ENCODE measurements at places on chromosomes 13 and 19. TPM values are rescaled to one million over a fixed set of nuclear protein-coding genes. Genes with fewer than 3 reads are reported as not detected.

The KCNC3 gene
- polyA plus RNA-seq: not detected

DNA sequence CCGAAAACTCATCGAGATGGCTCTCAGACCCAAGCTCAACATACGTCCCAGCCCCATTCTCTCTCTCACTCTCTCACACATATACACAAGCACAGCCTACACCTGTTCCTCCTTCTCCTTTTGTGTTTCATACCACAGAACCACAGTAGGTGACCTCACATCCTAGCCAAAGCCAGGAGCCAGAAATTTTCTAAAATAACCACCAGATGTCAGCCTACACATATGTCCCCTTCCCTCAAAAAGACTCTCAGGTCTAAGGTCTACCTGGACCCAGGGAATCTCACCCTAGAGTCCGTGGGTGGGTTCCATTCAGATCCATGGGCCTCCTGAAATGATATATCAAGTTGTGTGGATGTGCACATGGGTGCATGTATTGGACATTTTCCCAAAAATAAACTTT lies 104.2 kb upstream of the IPO5 start:
- DNase-seq: no peak

The CYP2F1 gene
- polyA plus RNA-seq: not detected

- no peak for DNase-seq
Observed at GRCh38 chr19:16721051-16721450, 1.4 kb downstream of the NWD1 start.

The TLE6 gene
- 1.5 TPM for polyA plus RNA-seq

DNA sequence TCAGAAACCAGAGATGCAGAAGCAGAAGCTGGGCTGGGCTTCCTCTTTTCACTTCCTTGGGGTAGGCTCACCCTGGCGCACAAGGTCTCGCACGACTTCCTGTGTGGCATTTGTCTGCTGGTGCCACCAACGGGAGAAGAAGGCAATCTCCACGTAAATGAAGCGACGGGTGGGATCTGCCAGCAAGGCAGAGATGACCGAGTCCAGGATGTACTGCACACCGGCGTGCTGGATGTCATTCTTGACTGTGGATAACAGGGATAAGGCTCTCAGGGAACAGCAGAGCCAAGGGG lies 1.3 kb downstream of the MAN2B1 start:
- DNase-seq: peak; percentile 89

DNA sequence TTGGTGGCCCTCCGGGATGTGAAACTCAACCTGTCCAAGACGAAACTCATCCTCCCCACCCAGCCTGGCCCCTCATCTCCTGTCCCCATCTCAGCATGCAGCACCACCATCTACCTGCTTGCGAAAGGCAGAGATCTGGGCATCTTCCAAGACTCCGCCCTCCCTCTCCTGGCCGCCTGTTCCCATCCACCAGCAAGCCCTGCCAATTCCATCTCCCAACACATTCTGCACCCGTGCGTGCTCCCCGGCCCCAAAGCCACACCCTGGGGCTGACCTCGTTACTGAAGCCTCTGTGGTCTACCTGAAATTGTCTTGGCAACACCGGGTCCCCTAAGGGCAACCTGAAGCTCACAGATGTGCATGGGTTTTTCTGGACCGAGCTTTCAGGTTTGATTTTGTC lies 13.2 kb upstream of the CAMSAP3 start:
- DNase-seq: no peak

- no peak for DNase-seq
Observed at GRCh38 chr19:32105527-32106310, 239.7 kb upstream of the ZNF507 start.

The LIG4 gene
- polyA plus RNA-seq: 13.2 TPM

- DNase-seq: no peak
Observed at GRCh38 chr13:80199585-80200292, 141.2 kb downstream of the SPRY2 start.

DNA sequence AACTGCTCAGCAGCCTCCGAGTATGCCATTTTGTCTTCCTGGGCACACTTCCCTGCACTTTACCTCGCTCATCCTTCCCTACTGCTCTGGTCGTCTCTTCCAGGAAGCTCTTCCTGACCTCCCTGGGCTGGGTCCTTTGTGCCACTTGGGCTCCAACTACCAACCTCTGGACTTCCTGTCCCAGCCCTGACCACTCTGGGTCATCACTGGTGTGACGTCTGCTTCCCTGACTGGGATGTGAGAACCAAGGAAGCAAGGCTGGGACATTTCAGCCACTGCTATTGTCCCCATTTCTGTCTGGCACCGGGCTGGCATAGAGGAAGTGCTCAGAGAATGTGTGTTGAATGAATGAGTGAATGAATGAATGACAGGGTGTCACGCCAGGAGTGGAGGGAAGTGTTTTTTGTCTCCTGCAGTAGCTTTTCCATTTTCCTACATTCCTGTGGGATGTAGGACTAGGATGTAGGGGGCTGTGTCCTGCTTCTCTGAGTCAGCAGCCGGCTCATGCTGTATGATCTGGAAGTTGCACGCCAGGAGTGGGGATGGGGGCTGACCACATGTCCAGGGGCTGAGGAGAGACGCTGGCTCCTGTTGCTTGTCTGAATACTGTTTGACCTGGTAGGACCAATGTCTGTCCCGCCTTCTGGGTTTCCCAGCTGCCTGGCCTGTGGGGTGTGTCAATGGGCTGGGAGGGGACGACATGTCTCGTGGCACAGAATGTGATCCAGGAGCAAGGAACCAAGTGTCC lies 14.7 kb downstream of the NOVA2 start:
- DNase-seq: no peak
